ENCODE measurements at places on chromosomes 4 and X. TPM values are rescaled to one million over a fixed set of nuclear protein-coding genes. Genes with fewer than 3 reads are reported as not detected.

DNA sequence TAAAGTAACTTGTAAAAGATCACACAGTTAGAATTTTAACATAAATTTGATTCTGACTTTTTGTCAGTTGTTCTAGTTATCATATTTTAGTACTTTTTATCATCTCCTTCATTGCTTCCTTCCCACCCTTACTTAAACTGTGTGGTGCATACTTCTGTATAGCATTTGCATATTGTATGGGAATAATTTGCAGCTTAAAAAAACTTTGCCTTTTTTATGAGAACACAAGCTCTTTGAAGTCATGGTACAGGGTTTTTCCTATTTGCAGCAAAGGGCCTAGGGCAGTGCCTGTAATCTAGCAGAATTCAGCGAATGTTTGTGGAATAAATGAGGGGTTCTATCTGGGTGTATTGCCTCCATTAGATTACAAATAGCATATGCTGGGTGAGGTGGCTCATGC, 41.6 kb downstream of the SYNPO2 start:
- no peak for DNase-seq

DNA sequence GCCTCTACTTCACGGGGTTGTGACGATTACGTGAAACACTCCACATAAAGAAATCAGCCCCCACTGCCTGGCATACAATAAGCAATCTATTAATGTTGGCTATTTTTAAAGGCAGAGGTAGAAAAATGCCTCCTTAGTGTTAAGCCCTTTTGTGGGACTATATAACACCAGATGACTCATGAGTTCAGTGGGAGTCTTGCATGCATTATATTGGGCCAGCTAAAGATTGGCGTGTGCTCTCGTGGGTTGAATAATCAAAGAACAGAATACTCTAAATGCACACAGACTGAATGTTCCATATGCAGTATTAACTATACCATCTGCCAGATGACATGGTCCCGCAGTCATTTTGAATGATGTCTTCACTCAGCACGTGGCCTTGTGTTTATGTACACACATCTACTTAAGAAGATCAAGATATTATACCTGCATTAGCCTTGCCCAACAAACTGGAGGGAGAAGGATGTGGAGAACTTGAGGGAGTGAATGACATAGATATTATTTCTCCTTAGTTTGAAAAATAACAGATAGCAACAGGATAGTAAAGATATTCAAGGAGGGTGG, 85.0 kb upstream of the MYOZ2 start:
- no peak for DNase-seq

- peak; percentile 41 for DNase-seq
These were observed 121.3 kb downstream of the PRDM5 start for GRCh38 chr4:120801137-120801758.

- DNase-seq = no peak
These were observed 241.2 kb downstream of the PCDH10 start for GRCh38 chr4:133390198-133390855.

- DNase-seq = no peak
These were observed 1904.9 kb downstream of the PCDH7 start for GRCh38 chr4:32624943-32625603.

GRCh38 chr4:172813359-172813923, 355.2 kb upstream of the GALNT7 start:
- no peak for DNase-seq

DNA sequence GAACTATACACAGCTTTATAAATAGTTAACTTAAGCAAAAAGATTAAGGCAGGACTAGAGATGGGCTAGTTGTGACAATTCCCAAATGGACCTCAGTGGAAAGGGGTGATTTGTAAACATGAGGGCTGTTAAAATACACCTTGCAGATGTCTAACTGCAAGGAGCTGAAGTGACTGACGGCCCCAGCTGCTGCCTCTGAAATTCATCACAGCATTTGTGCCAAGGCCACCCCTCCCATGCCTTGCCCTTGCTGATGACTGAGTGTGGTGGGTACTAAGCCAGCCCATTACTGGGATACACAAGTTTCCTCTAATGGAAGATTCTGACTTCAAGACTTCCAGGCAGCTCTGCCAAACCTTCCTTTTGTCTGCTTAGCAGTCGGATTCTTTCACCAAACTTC, 23.7 kb upstream of the EGFL6 start:
- no peak for DNase-seq

DNA sequence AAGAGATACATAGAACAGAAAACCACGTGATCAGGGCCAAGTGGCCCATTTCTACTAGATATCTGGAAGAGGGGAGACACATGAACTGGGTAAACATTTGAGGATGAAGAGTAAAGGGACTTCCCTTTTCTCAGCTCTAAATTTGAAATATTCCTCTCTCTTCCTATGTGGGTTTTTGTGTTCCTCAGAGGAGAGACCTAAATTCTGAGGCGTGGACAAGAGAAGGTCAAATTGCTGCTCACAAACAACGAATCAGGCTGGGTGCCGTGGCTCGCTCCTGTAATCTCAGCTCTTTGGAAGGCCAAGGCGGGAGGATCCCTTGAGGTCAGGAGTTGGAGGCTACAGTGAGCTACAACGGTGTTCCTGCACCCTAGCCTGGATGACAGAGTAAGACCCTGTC, 216.0 kb downstream of the PTTG2 start:
- no peak for DNase-seq

GRCh38 chr4:25821899-25822298, 40.9 kb downstream of the SEL1L3 start:
- DNase-seq = no peak

The NOX1 gene
- total RNA-seq = not detected

The IRS4 gene
- total RNA-seq = not detected

The UGT2B11 gene
- not detected for total RNA-seq

The KCND1 gene
- total RNA-seq = 0.76 TPM

Data from M059J (cell line).